ENCODE measurements at places on chromosomes 5 and 9.

DNA sequence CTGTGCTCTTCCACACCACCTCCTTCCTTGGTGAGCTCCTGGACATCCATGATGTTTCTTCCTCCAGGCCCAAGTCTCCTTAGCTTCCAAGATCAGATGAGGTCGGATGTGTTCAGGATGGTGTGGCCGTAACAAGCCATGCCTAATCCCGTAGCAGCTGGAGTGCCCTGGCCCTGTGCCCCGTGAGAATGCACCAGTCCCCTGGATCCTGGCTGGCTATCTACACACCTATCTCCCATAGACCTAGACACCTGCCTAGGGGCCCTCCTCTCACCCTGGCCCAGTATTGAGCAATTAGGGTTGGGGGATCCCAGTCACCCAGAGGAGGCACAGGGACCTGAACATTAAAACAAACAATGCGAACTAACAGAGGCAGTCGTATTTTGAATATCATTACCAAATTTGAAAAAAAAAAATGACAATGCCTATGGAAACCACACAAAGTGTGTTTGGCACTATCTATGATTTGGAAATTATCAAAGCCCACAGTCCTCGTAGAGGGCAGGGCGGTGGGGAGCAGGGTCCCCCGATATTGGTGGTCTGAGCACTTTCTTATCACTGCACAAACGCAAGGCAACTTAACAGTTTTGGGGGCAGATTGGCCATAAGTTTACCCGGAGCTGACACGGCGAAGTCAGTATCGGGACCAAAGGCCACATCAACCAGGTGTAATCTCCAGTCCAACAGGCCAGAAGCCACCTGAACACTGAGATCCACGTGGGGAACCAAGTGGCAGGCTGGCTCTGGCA, 13.2 kb downstream of the ENG start:
- DNase-seq = no peak

DNA sequence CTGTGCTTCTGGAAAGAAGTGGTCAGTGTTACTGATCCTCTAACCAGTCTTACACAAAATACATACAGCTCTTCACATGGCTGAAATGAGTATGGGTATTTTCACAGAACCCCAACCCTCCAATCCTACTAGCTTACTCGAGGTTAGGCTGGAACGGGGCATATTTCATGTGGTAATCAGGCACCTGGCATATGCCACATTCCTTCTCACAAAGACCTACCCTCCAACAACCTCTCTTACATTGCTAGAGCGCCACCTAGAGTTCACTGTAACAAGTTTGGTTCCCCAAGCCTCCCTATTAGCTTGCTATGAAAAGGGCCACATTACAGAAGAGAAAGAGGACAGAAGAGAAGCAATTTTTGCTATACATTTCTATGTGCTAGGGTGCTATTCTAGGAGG, 597.3 kb downstream of the PRELID2 start:
- no peak for DNase-seq

- DNase-seq = no peak
These were observed 57.9 kb upstream of the MIER3 start for GRCh38 chr5:57009811-57010210.

GRCh38 chr5:113574417-113574816, 60.9 kb downstream of the YTHDC2 start:
- DNase-seq = peak; percentile 62

- peak; percentile 16 for DNase-seq
These were observed 3.3 kb downstream of the RXRA start for GRCh38 chr9:134329576-134329855.

DNA sequence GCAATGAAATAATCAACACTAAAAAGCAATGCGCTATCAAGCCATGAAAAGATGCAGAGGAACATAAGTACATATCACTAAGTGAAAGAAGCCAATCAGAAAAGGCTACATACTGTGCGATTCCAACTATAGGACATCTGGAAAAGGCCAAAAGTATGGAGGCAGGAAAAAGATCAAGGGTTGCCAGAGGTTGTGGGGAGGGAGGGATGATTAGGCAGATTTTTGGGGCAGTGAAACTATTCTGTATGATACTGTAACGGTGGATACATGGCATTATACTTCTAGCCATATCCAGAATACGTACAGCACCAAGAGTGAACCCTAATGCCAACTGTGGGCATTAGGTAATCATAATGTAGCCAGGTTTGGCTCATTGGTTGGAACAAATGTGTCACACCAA, 50.0 kb upstream of the FAM120AOS start:
- DNase-seq = no peak

DNA sequence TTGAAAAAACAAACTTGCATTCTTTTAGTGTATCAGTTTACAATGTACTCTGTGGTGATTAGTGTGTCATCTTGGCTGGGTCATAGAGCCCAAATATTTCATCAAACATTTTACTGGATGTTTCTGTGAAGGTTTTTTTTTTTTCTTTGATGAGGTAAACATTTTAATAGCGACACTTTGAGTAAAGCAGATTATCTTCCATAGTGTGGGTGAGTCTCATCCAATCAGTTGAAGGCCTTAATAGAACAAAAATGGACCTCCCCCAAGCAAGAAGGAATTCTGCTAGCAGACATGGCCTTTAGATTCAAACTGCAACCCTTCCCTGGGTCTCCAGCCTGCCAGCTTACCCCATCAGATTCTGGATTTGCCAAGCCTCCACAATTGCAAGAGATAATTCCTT, 72.5 kb downstream of the FSTL4 start:
- no peak for DNase-seq

DNA sequence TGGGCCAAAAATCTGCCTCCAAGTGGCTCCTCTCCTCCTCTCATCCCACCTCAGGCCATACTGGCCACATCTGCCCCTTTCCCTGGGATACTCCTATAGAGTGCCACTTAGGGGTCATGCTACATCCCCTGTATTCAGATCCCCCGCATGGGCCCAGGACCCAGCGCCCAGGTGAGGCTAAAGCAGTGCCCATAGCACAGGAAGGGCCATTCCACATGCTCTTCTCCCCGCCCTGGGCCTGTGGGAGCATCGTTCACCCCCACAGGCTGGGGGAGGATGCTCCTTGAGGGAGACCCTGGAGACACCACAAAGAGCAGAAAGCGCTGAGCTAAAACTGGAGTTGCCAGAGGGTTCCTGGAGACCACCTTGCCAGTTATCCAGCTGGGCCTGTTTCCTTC, 52.5 kb upstream of the SLC25A51 start:
- no peak for DNase-seq

GRCh38 chr9:119420231-119420630, 51.0 kb upstream of the BRINP1 start:
- DNase-seq = no peak
